Stimulated activated CD8-positive, alpha-beta memory T cell treated with anti-CD3 and anti-CD28 coated beads, Interleukin-2, amount 100 ng/mL, for 1 hour (primary cell): ENCODE measurements at places on chromosomes 13 and 19.

- no peak for DNase-seq
Measured at GRCh38 chr19:16249826-16250404, 52.2 kb downstream of the AP1M1 start.

DNA sequence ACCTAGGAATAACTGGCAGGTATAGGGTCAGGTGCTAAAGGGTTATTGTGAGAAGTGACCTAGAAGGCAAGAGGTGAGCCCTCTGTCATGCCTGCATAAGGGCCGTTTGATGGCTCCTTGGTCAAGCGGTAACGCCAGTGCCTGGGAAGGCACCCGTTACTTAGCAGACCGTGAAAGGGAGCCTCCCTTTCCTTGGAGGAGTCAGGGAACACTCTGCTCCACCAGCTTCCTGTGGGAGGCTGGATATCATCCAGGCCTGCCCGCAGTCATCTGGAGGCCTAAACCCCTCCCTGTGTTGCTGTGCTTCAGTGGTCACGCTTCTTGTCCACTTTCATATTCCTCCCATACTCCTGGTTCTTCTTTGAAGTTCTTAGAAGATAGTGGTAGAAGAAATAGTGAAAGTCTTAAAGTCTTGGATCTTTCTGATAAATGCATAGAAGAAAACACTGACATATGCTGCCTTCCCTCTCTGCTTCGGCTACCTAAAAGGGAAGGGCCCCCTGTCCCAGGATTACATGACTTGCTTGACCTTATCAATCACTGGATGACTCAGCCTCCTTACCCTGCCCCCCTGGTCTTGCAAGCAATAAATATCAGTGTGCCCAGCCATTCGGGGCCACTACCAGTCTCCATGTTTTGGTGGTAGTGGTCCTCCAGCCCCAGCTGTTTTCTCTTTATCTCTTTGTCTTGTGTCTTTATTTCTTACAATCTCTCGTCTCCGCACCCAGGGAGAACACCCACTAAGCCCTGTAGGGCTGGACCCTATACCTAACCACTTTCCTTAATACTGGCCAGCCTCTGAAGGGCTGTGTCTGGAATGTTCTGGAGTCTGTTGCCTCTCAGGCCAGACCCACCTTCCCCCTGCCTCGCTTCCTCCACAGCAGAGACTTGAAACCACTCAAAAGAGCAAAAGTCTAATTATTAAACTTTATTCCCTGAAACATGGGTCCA lies 16.1 kb upstream of the ABCC4 start:
- no peak for DNase-seq

DNA sequence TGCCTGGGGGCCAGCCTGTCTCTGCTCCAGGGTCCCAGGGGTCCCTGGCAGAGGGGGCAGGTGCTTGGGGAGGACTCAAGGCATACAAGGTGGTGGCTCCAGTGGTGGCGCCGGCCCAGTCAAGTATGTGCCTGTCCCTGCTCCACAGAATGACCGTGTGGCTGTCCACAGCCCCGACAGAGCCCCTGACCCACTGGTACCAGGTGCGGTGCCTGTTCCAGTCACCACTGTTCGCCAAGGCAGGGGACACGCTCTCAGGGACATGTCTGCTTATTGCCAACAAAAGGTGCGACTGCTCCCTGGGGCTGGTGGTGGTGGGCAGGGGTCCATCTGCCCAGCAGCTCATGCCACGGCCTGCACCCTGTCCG lies 8.2 kb downstream of the YIPF2 start:
- no peak for DNase-seq

GRCh38 chr13:111280681-111281585 lies 39.5 kb upstream of the TEX29 start:
- DNase-seq = no peak

DNA sequence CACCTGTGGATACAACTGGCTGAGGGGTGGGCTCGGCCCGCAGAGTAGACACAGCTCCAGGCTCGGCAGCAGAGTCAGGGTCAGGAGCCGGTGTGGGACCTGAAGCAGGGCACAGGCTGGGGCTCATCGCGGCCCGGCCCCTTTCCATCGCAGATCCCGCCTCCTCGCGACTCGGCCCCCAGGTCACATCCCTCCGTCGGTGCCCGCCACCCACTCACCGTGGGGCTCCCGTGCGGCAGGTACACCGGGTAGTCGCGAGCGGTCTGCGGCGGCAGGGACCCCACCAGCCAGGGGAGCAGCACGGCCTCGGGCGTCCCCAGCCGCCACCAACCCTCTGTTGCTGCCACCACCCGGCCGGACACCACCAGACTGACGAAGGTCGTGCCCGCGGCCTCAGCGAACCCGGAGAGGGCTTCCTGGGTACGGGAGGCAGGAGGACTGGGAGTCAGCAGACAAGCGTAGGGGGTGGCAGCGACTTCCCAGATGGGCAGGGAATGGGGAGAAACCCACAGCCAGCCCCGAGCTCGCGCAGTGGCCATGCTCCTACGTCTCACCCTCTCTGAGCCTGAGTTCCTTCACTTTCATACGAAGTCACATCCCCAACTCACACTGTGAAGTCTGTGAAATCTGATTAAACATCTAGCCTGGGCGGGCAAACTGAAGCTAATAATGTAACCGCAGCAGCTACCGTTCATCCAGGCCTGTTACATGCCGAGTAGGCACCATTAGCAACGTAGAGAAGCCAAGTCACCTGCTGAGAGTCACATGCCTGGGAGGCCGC lies 3.7 kb downstream of the FUZ start:
- DNase-seq = peak; percentile 21

DNA sequence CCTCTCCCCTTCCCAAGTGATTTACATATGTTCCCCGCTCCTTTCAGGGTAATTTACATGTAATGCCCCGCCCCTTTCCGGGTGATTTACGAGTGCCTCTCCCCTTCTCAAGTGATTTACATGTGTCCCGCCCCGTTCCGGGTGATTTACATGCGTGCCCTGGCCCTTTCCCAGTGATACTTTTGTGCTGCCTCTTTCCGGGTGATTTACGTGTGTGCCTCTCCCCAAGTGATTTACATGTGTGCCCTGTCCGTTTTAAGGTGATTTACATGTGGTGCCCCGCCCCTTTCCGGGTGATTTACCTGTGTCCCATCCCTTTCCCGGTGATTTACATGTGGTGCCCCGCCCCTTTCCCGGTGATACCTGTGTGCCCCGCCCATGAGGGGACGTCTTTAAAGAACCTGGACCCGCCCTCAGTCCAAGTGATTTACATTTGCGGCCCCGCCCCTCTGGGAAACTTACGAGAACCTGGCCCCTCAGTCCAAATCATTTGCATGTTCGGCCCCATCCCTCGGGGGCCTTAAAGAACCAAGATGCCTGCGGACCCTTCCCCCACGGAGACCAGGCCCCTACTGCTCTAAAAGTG lies 559 bp upstream of the LENG9 start:
- DNase-seq = peak; percentile 42

- DNase-seq = no peak
Measured at GRCh38 chr19:48724796-48725753, 5.5 kb upstream of the MAMSTR start.

- no peak for DNase-seq
Measured at GRCh38 chr19:55325172-55325571, at the start of gene TMEM150B. Gene TMEM150B, minus strand, starts transcription at chr19:55325341. Its CDS starts 4,305 bp downstream, at chr19:55321036.

DNA sequence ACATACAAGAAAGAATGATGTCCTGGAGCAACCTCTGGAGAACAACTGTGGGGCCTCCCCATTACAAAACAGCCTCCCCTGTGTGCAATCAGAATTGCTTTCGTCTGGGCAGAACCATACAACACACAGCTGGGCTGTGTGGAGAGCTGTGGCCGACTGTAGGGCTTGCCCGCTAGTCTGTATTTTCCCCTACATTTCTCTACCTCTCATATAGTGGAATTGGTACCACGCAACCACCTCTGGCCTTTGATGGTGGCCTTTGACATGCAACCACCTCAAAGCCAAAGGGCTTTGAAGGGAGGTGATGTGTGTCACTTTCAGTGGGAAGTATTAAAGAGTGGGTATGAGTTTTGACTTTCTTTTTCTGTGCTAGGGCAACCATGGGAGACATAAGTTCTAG lies 34.0 kb downstream of the GARRE1 start:
- DNase-seq = no peak

DNA sequence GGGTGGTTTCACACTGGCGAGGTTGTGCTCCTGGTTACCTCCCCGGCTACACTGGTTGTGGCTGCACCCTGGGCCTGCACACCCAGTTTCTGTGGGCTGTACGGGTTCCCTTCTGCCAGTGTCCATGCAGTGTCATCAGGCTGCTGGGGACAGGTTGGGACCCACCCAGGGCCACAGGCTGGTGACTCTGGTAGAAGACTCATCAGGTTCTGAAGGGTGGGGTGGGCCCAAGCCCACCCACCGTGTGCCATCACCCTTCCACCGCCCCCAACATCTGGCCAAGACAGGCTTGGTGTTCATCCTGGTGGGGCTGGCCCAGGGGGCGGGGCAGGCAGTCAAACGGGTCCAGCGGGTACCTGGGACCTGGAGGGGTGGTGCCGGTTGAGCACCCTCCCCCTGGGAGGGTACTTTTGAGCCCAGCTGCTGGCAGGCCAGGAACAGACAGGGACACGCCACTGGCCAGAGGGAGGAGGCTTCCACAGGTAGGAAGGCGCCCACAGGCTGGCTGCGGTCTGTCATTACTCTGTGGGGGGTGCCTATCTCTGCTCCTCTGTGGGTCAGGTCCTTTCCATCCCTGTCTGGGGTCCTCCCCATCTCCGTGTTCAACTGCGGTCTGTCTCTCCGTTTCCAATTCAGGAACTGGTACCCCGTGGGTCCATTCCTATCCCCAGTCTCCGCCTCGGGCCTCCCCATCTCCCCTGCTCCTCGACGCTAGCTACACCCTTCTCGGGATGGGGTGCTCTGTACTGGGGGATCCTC lies at the start of gene RNF225:
TSS of gene RNF225 (plus strand) at position 437 of the 759 bp plus-strand sequence. CDS start 434 bp downstream, outside the sequence.
- no peak for DNase-seq

DNA sequence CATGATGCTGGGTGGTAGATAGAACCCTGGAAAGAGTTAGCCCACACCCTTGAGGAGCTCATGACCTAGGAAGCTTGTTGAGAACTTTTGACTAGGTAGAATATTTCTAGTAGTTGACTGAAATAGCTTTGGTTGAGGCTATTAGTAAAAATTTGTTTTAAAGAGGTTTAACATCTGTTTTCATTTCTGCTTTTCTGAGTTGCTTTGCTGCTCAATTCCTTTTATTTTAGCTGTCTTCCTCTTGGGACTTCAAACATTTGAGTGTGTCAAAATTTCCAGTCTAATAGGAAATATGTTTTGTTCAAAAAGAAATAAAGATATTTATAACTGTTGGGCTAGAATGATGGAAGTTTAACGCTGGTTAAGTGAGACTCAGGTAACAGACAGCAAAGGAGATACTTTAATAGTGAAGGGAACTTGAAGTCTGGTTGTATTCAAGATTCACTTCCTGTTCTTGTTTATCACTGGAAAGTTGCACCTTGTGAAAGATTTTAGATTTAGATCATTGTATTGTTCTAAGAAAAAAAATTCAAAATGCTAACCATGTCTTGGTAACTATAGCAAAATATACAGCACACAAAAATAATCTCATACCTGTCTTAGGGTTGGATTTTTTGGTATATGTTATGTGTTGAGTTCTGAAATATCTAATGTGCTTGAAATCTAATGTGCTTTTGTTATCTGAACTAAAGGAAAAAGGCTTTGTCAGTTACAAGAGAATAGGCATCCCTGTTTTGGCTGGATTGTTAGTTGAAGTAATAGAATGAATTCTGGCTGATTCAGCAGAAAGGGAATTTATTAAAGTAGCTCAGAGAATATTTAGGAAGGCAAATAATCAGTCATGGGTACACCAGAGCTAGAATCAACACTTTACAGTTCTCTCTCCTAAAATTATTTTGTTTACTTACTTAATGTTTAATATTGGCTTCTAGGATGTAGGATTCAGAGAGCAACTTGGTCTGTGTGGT lies 24.4 kb upstream of the GPR18 start:
- DNase-seq = no peak

- DNase-seq = no peak
Measured at GRCh38 chr13:33445476-33445875, 159.9 kb upstream of the STARD13 start.

DNA sequence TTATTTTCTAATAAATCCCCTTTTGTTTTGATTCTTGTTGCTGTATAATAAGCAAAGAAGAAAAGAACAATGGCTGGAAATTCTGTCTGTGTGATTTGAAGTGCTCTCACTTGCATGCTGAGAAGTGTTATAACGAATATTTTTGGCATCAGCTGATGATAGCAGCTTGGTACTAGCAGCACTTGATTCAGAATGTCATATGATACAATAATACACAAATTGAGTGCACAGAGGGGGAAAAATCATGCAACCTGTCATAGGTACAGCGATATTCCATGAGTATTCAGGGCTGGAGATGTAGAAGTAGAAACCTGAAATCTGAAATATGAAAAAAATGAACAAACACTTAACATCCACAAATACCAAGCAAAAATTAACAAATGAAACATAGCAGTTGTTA lies 108.1 kb downstream of the FGF14 start:
- DNase-seq = no peak

DNA sequence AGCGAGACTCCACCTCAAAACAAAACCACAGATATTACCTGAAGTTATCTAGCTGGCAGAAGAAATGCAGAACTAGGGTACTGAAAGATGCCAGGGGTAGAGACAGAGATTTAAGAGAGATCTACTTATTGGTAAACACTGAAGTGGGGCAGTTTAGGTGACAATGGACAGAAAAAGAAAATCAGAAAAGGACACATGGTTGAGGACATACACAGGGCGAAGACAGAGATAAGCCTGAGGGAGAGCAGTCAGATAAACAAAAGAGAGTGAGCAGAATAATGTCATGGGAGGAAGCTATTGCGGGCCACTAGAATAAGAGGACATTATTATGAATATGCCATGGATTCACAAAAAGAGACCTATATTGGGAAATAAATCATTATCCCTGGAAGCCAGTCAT lies 3.3 kb downstream of the NEK5 start:
- DNase-seq = no peak

- no peak for DNase-seq
Measured at GRCh38 chr13:29917650-29918049, 67.2 kb upstream of the UBL3 start.

- no peak for DNase-seq
Measured at GRCh38 chr19:37452500-37453245, 14.6 kb downstream of the ZNF569 start.

DNA sequence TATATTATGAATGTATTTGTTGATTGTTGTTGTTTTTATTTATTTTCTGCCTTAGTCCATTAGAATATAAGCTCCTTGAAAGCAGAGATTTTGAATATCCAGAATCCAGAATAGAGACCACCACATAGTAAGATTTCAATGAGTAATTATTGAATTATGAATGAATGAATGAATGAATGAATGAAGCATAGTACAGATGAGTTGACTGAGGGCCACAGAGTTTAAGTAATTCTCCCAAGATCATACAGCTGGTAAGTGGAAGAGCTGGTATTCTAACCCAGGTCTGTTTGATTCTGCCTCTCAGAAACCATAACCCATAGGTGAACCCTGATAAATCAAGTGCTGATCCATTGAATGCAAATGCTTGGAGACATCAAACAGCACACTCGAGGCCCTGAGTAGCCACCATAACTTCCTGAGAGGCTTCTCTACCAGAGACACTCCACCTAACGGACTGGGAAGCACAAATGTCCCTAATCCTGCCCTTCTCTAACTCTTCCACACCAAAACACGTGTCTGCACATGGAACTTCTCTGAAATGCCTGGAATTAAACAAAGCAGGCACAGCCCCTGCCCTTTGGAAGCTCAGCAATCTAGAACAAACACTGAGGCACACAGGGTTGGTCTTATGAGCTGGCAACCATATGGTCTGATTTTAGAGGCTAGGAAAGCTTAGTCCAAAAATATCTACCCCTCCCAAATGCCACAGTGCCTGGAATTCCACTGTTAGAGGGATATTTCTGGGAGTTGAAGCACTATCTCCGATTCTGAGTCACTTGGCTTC lies 190.1 kb downstream of the FOXO1 start:
- DNase-seq = no peak
